Daoy (cell line): ENCODE measurements at places on chromosomes 6 and 20.
A peak's percentile ranks its signal among the peaks of the same experiment; 100 is the strongest.

GRCh38 chr6:114390176-114390575 is 47.4 kb upstream of the HS3ST5 start:
- peak; percentile 2 for DNase-seq

GRCh38 chr20:38651562-38651961 is 50.0 kb downstream of the ARHGAP40 start:
- no peak for DNase-seq

DNA sequence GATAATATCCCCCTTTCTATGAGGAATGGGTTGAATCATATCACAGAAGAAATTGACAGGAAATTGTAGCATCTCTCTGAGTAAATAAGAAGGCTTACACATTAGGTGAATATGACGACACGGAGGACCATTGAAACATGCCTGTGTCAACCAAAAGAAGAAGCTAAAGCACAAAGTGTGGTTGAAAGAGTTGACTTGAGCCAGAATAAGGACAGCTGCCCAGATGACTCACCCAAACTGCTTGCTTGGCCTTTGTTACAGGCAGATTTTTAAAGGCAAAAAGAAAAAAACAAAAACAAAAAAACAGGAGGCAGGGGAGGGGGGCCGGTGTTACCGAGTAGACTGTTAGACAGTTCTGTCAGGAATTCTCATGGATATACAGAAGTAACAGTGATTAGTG is 129.8 kb upstream of the EDN1 start:
- DNase-seq: no peak

GRCh38 chr6:169529931-169530751 is 171.7 kb downstream of the WDR27 start:
- DNase-seq: peak; percentile 77

GRCh38 chr20:18802012-18802634 is 11.5 kb upstream of the SCP2D1 start:
- DNase-seq: no peak

DNA sequence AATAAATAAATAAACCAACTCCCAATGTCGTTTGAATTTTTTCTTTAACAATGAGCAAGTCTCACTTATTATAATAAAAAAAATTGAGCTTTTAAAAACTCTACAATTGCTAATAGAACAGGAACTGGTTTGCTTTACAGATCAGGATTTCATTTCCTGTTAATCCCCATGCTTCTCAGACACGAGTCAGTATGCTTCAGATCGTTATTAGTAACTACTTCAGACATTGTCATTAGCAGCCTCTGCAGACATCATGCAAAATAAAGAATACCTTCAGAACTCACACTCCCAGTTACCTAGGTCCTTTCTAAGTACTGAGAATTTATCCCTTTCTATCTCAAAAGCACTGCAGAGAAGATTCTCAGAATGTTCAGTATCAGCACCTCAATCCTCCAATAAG is 10.0 kb upstream of the FAM210B start:
- no peak for DNase-seq

DNA sequence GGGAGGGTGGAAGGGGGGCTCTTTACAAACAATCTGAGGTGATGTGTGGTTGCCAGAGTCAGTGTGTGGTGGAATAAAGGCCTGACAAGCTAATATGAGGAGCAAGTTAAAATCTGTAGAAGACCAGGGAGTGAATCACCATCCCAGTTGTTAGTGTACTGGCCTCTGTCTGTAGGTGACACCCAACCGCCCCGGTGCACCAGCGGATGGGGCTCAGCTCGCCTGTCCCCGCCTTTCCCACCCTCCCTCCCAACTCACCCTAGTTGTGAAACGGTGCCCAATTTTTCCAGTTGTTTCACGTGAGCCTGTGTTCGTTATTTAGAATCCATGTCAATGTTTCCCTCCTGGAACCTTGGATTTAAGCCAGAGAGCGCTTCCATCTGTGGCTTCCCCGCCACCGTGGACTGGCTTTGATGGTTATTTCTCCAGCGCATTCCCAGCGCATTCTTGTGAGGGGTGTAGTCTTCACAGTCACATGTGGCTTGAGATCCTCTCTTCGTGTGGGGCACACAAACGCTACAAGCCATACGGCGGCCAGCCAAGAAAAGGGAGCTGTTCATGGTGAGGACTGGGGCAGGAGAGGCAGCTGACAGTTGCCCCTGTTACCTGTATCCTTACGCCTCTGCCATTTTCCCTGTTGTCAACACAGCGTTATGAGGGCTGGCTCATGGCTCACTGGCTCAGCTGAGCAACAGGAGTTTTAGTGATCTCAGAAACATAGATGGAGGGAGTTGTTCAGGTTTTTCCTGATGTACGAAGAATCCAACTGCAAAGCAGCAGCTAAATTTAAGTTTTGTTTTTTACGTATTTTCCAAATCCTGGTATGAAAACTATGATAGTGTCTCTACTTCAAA is 137.6 kb downstream of the ZDHHC14 start:
- DNase-seq: no peak

DNA sequence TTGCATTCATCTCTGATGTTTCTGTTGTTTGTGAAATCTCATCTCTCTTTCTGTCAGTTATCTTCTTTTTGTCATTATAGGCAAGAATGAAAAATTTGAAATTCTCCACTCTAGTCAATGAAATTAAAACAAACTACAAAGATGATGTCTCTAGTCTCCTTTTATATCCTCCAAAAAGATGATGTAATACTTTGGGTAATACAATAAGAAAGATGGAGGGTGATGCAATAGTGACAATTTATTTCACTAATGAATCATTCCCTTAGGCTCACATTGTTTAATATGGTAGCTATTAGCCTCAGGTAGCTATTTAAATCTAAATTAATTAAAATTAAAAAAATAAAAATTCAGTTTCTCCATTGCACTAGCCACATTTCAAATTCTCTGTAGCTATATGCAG is 145.4 kb downstream of the UST start:
- DNase-seq: no peak

DNA sequence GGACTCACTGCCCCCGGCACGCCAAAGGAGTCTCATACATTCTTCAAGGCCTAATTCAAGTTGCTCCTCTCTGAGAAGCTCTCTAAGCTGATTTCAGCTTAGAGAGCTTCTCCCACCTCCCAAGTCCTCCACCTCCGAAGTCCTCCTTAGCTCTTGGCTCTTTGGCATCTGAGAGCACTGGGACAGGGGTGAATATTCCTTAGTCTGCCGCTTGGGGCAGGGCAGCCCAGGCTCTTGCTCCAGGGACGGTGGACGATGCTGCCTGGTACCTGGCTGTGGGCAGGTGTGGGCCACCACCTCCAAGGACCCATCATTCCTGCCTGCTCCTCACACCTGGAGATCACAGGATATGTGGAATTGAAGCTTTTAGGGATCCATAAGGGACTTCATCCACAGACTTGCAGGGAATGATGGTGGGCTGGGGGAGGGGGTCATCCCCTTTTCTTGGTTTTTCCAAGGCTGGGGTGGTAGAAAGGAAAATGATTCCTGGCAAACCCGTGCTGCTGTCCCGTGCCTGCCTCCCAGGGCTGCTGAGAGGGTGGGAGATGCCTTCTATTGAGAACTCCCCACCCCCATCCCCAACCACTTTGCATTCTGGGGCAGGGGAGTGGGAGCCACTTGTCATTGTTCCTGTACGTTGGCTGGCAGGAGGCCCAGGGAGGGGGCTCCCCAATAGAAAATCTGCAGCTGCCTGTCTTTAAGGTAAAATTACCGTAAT is 57.4 kb downstream of the ARHGAP40 start:
- DNase-seq: peak; percentile 36

DNA sequence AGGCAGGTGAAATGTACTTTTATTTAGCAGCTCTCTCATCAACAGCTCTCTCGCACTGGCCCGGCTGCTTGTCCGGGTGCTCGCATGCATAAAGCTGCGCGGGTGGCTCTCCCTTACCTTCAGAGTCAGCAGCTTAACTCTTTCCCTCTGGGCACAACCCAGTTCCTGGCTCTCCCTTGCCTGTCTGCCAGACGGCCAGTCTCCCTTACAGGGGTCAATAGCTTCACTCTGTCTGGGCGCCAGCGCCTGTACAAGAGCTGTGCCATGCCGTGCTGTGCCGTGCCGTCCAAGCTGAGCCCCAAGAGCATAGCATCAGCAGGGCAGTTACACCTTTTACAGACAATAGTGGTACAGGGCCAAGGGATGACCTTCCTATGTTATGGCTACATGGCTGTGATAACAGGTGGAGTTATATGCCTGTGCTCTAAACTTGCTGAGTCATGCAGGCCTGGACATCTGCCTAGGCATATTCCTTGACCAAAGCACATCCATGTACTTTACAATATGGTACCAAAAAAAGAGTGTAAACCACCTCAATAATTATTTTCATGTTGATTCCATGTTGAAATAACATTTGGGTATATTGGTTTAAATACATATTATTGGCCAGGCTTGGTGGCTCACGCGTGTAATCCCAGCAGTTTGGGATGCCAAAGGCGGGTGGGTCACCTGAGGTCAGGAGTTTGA is 47.9 kb downstream of the BLTP3A start:
- no peak for DNase-seq

- DNase-seq: no peak
Measured at GRCh38 chr20:57611586-57612311, 8.5 kb downstream of the ZBP1 start.

GRCh38 chr20:3670511-3670910 is 7.3 kb upstream of the GFRA4 start:
- no peak for DNase-seq

- no peak for DNase-seq
Measured at GRCh38 chr6:139369068-139369467, 5.4 kb downstream of the CITED2 start.

- no peak for DNase-seq
Measured at GRCh38 chr6:109706513-109706912, 15.4 kb downstream of the FIG4 start.

GRCh38 chr6:41092421-41093140 is 19.8 kb downstream of the NFYA start:
- peak; percentile 5 for DNase-seq

- no peak for DNase-seq
Measured at GRCh38 chr6:44727651-44728630, 340.4 kb downstream of the CDC5L start.

DNA sequence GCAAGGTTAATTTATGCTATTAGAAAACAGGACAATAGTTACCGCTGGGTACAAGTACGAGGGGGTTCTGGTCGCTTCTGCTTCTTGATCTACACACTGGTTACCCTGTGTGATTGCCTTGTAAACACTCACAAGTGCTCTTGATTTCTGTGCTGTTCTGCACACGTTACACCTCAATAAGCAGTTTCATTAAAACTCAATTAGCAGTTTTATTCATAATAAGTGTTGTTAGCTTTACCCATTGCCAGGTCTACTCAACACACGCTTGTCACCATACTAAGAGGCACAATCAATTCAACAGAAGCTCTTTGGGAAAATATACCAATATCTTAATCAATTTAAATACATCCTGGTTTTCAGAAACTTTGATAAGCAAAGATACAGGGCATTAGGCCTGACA is 20.4 kb downstream of the BMP7 start:
- DNase-seq: no peak

GRCh38 chr6:39313526-39314272 is 520 bp downstream of the KCNK17 start:
- DNase-seq: no peak

- DNase-seq: peak; percentile 77
Measured at GRCh38 chr6:17156112-17156921, 54.5 kb downstream of the STMND1 start.

GRCh38 chr20:56222945-56223344 is 25.6 kb upstream of the MC3R start:
- no peak for DNase-seq

DNA sequence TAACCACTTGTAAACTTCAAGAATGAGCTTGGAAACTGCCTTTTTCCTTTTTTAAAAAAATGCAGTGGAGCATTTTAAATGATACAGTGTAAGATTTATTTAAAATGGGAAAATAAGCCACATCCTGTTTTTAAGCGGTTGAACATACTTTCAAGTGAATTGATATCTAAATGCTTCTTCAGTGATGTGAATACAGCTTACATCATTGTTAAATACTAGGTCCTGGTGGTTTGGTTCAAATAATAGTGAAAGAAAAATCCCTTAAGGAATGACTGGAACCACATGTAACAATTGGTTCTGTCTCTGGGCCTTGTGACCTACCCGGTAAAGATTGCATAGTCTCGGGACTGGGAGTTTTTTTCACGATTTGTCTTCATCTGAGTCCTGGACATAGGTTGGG is 44.2 kb downstream of the BMP6 start:
- no peak for DNase-seq

DNA sequence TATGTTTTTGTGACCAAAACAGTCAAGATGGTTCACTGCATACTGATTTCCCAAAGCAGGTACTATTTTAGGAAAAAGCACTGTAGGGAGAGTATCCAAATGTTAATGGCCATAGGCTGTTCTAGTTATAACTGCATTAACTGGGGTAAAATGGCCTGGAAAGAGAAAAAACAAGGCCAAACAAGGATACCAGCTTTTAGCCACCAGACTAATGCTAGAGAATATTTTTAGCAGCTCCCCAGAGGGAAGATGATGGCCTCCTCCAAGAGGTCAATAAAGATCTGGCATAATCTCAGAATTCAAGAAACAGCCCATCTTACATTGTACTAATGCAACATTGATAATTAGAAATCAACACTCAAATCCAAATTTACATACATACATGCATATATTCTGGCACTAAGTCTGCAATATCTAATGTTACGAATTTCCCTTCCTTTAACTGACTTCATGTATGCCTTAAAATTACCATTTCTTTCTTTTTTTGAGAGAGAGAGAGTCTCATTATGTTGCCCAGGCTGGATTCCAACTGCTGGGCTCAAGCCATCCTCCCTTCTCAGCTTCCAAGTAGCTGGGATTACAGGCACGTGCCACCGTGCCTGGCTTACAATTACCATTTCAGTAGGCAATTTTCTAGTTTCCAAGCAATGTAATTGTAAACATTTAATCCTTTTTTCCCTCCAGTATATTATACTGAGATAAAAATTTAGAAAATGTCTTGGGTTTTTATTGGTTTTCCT is 9.3 kb downstream of the COX7A2 start:
- no peak for DNase-seq

- no peak for DNase-seq
Measured at GRCh38 chr6:25499615-25500235, 152.3 kb upstream of the SCGN start.

DNA sequence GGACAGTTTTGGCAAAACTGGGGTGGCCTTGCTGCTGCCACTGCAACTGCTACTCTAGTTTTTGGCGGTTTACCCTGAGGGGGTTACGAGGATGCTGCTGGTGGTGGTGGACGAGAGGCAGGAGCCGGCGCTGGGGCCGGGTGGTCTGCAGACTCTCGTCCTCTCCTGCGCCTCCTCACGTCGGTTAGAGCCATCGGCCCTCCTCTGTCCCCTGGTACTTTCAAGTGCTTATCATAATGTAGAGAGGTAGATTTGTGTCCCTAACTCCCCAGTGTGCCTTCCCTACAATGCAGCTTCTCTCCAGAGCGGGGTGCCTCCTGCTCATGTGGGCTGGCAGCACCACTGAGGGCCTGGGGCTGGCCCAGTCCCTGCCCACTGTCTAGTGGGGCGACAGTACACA is 25.9 kb downstream of the PNLDC1 start:
- no peak for DNase-seq

DNA sequence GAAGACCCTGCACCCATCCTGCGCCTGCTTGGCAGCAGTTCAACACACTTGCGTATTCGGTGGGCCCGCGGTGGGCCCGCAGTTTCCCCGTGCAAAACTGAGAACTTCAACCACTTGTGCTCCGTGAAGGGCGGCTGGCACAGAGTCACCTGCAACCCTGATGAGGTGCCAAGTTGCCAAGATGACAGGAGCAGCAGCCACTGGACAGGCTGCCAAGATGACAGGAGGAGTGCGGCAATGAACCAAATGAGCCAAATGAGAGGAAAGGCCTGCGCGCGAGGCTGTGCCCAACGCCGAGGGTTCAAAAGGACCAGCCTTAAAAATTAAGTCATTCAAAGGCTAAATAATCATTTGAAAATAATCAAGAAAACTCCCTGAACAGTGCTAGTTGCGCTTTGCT is 20.1 kb downstream of the DIDO1 start:
- no peak for DNase-seq

- peak; percentile 7 for DNase-seq
Measured at GRCh38 chr6:142568857-142569597, 267.2 kb downstream of the ADGRG6 start.
